ENCODE measurements at places on chromosomes 12 and 14. TPM values are rescaled to one million over a fixed set of nuclear protein-coding genes. Genes with fewer than 3 reads are reported as not detected.

Gene AKAP6
- 230 TPM for total RNA-seq

Gene LPCAT3
- 13.1 TPM for total RNA-seq

Gene RD3L
- not detected for total RNA-seq

Gene TMPRSS12
- not detected for total RNA-seq

Gene MTHFD1
- 54.6 TPM for total RNA-seq

Gene DHRS2
- not detected for total RNA-seq

Gene SLC6A13
- total RNA-seq: 1.1 TPM

Gene MUCL1
- total RNA-seq: not detected

Gene TPH2
- total RNA-seq: 0.10 TPM

Gene RPL10L
- not detected for total RNA-seq

Gene STON2
- total RNA-seq: 91.2 TPM

Gene PDE3A
- 25.8 TPM for total RNA-seq

Gene HOXC5
- total RNA-seq: not detected

Gene DPF3
- total RNA-seq: 20.6 TPM

Gene RPL41
- total RNA-seq: 1,420 TPM

Gene SSTR1
- total RNA-seq: 0.21 TPM

Gene NCAPD2
- 35.3 TPM for total RNA-seq

Gene CDCA3
- 5.9 TPM for total RNA-seq

Gene TCL1B
- not detected for total RNA-seq

Gene KCNK10
- 0.92 TPM for total RNA-seq

Gene GLT1D1
- total RNA-seq: 1.8 TPM

Gene SGPP1
- 19.6 TPM for total RNA-seq

Gene MMP17
- 6.8 TPM for total RNA-seq

Gene DEGS2
- 4.9 TPM for total RNA-seq

Gene USP5
- 67.0 TPM for total RNA-seq

Gene FAM90A1
- not detected for total RNA-seq

Gene NPFF
- not detected for total RNA-seq

Gene PPP2R5C
- 86.2 TPM for total RNA-seq

Gene TOMM20L
- not detected for total RNA-seq

Gene POLE2
- 8.0 TPM for total RNA-seq

Gene HOXC12
- not detected for total RNA-seq

Gene TMEM119
- total RNA-seq: 42.0 TPM

Gene CIROP
- total RNA-seq: not detected
